T47D (cell line): ENCODE measurements at places on chromosomes 7 and 10.
A peak's percentile ranks its signal among the peaks of the same experiment; 100 is the strongest.

DNA sequence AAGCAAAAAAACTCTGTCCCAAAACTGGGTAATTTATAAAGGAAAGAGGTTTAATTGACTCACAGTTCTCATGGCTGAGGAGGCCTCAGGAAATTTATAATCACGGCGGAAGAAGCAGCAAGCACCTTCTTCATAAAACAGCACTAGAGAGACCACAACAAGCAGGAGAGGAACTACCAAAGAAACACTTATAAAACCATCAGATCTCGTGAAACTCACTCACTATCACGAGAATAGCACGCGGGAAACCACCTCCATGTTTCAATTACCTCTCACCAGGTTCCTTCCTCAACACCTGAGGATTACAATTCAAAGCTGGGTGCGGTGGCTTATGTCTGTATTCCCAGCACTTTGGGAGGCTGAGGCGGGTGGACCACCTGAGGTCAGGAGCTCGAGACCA is 48.5 kb downstream of the PDIA4 start:
- DNase-seq = no peak

GRCh38 chr7:100148225-100148558 is 526 bp upstream of the LAMTOR4 start:
- no peak for DNase-seq

DNA sequence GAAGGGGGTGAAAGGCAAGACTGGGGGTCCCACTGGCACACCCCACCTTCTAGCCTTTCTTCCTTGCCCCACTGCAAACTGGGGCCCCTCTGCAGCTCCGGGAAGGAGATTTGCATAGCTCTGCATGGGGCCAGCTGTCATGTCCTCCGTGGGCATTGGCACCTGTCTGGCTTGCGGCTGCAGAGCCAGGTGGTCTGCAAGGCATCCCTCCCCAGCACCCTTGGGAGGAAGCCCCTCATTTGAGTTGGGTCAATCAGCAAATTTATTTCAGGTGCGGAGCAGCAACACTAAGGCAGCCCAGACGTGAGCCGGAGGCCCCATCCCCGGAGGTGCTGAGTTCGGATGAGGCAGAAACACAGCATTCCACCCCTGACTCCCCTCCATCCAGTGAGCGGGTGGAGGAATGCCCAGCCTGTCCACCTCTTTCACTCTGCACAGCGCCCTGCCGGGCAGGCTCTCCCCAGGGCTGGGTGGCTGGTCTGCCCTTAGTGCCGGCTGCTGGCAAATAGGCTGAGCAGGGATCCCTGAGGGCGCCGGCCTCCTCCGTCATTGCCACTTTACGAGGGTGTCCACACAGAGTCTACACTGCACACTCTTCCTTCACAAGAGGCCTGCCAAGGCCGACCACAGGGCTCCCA is 143.2 kb downstream of the TCERG1L start:
- no peak for DNase-seq

DNA sequence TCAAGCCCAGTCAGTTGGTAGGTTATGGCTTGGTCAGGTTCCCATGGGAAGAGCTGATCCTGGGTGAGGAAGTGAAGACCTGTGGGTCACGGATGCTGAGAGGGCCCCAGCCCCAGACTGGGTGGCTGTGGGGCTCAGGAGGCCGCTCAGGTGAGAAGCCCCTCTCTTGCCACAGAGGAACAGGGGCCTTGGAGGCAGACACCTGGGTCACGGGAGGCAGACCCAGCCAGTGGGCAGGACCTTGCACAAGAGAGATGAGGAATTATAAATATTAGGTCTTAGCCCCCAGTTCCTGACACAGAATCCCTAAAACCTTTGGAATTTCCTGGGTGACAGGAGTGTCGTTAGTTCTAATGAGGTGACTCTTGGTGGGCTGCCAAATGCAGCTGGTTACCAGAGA is 10.6 kb upstream of the CRHR2 start:
- DNase-seq = no peak

- no peak for DNase-seq
Observed at GRCh38 chr10:92845921-92846320, 2.4 kb upstream of the EXOC6 start.

GRCh38 chr10:60048091-60048501 is 141.7 kb upstream of the CCDC6 start:
- DNase-seq = peak; percentile 83
